Prostate gland (tissue), 2 donors: ENCODE measurements at places on chromosomes 4 and X. TPM values are rescaled to one million over a fixed set of nuclear protein-coding genes. Genes with fewer than 3 reads are reported as not detected.

- H3K4me3 ChIP-seq, result no peak overlapping the region
- no peak overlapping the region for H3K27ac ChIP-seq
- H3K27me3 ChIP-seq, result no peaks in the 10 kb centered on the region
- no peaks in the 10 kb centered on the region for H3K36me3 ChIP-seq
- H3K4me1 ChIP-seq, result no peaks in the 10 kb centered on the region
- DNase-seq, result no peak
Measured at GRCh38 chr4:978957-979701, 5.8 kb upstream of the DGKQ start.

- no peak overlapping the region for H3K27ac ChIP-seq
- no peaks in the 10 kb centered on the region for H3K4me1 ChIP-seq
- H3K27me3 ChIP-seq, result no peaks in the 10 kb centered on the region
- no peak overlapping the region for H3K4me3 ChIP-seq
- no peak for DNase-seq
Measured at GRCh38 chr4:183610033-183610432, 49.0 kb downstream of the RWDD4 start.

DNA sequence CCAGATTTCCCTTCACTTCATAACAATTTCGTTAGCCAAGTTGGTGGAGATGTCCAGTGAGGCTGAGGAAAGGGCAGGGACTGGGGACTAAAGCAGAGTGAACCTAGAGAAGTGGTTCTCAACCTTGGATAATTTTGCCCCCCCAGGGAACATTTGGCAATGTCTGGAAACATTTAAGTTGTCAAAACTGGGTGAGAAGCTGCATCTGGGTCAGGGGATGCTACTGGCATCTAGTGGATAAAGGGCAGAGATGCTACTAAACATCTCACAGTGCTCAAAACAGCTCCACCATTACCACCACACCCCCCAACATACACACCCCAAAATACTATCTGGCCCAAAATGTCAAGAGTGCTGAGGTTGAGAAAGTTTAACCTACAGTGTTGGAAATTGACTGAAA lies 32.0 kb upstream of the FGF16 start:
- H3K27me3 ChIP-seq, result no peaks in the 10 kb centered on the region
- no peak overlapping the region for H3K4me3 ChIP-seq
- DNase-seq, result no peak
- no peak overlapping the region for H3K27ac ChIP-seq
- H3K4me1 ChIP-seq, result no peaks in the 10 kb centered on the region
- no peaks in the 10 kb centered on the region for H3K36me3 ChIP-seq

DNA sequence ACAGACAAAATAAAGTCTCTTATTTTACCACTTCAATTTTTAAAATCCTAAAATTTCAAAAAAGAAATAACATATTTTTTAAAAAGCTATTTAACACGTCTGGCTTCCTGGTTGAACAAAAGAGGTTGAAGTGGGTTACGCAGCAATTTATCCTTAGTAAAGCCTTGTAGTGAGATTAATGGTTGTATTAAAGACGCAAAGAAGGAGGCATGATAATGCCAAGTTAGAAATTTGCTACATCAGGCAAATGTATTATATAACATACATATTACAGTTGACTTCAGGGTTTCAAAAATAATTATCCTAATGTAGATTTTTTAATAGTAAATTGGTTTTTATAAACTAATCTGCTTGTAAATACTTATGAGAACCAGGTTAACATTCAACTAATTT lies 35.3 kb downstream of the ANKRD17 start:
- no peak for DNase-seq
- no peaks in the 10 kb centered on the region for H3K27me3 ChIP-seq
- H3K4me3 ChIP-seq, result peak overlapping the region; percentile 21
- peak overlapping the region; percentile 54 for H3K27ac ChIP-seq
- H3K36me3 ChIP-seq, result no peaks in the 10 kb centered on the region
- H3K4me1 ChIP-seq, result no peaks in the 10 kb centered on the region

DNA sequence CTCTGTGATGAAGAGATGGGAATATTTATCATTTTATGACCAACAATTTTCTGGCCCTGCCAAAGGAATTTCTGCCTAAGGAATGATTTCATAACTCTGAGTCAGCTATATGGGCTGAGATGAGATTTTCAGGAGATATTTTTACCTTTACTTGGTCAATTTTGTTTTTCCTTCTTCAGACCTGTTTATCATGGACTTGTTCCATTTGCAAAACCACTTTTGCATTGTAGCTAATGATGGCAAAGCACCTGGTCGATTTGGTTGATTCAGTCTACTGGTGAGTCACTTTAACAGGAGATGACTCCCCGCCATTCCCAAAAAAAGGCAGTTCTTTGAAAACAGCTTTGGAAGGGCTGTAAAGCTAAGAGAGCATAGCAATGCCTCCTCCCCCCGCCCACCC lies 53.3 kb downstream of the TEX13A start:
- H3K36me3 ChIP-seq, result no peaks in the 10 kb centered on the region
- no peak for DNase-seq
- no peaks in the 10 kb centered on the region for H3K4me1 ChIP-seq

- DNase-seq, result no peak
- H3K36me3 ChIP-seq, result no peaks in the 10 kb centered on the region
- no peaks in the 10 kb centered on the region for H3K27me3 ChIP-seq
- no peaks in the 10 kb centered on the region for H3K4me1 ChIP-seq
- H3K4me3 ChIP-seq, result no peak overlapping the region
Measured at GRCh38 chr4:16031546-16032395, 52.1 kb downstream of the PROM1 start.

GRCh38 chr4:34000356-34000755 lies 2244.0 kb downstream of the ARAP2 start:
- DNase-seq, result no peak

GRCh38 chrX:16213961-16214360 lies 46.7 kb downstream of the MAGEB17 start:
- no peaks in the 10 kb centered on the region for H3K27me3 ChIP-seq
- H3K4me1 ChIP-seq, result no peaks in the 10 kb centered on the region
- DNase-seq, result no peak

- peak; percentile 40 for DNase-seq
- H3K4me3 ChIP-seq, result peak overlapping the region; percentile 72
- H3K36me3 ChIP-seq, result no peaks in the 10 kb centered on the region
- no peaks in the 10 kb centered on the region for H3K27me3 ChIP-seq
Measured at GRCh38 chr4:47913861-47914219, 543 bp downstream of the NFXL1 start.

GRCh38 chr4:122329876-122330565 lies 48.8 kb upstream of the ADAD1 start:
- DNase-seq, result no peak
- H3K36me3 ChIP-seq, result no peaks in the 10 kb centered on the region
- no peak overlapping the region for H3K4me3 ChIP-seq
- H3K27ac ChIP-seq, result no peak overlapping the region

GRCh38 chrX:145292218-145292617 lies 44.9 kb downstream of the SPANXN1 start:
- H3K4me3 ChIP-seq, result no peak overlapping the region
- no peaks in the 10 kb centered on the region for H3K4me1 ChIP-seq
- H3K36me3 ChIP-seq, result no peaks in the 10 kb centered on the region
- H3K27me3 ChIP-seq, result no peaks in the 10 kb centered on the region
- H3K27ac ChIP-seq, result no peak overlapping the region
- no peak for DNase-seq

DNA sequence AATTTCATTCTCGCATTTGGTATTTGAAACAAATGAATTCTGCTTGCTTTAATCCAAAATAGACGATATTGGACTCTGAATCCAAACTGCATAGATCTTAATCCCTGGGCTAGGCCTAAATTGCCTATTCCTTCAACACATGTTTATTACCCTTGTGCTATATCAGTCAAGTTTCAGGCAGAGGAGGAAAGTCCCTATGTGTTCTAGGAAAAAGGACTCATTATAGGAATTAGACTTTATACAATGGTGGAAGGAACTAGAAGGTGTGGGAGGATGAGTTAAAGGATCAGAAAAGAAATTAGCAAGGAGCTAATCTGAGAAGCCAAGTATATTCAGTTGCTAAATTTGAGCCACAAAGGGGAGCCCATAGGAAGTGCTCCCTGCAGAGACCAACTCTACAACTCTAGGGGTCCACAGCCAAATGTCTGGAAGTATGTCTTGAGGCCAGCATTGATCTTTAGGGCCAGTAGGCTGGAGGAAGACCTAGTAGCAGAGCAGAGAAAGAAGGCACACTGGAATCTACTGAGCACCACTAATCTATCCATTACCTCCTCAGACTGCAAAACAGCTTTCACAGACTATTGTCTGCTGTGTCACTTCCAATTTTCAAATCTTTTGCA lies 17.1 kb upstream of the DTHD1 start:
- H3K4me3 ChIP-seq, result no peak overlapping the region
- no peaks in the 10 kb centered on the region for H3K27me3 ChIP-seq
- no peak for DNase-seq

GRCh38 chr4:104870495-104871233 lies 276.0 kb upstream of the TET2 start:
- DNase-seq, result no peak
- H3K27me3 ChIP-seq, result no peaks in the 10 kb centered on the region
- H3K27ac ChIP-seq, result no peak overlapping the region
- no peaks in the 10 kb centered on the region for H3K4me1 ChIP-seq

Gene RIPPLY1
- not detected for total RNA-seq

Gene ZDHHC15
- total RNA-seq, result 2.9 TPM

Gene HAND2
- 7.5 TPM for total RNA-seq

Gene TXK
- total RNA-seq, result 0.46 TPM

Gene DGKK
- not detected for total RNA-seq

Gene TRIM60
- total RNA-seq, result not detected

Gene TMEM156
- 0.27 TPM for total RNA-seq

Gene SH3BGRL
- total RNA-seq, result 181 TPM
